ENCODE measurements at places on chromosomes 4 and X. TPM values are rescaled to one million over a fixed set of nuclear protein-coding genes. Genes with fewer than 3 reads are reported as not detected.

Gene GUCY1A1
- 76.0 TPM for total RNA-seq

Gene SLC30A9
- total RNA-seq: 42.5 TPM

DNA sequence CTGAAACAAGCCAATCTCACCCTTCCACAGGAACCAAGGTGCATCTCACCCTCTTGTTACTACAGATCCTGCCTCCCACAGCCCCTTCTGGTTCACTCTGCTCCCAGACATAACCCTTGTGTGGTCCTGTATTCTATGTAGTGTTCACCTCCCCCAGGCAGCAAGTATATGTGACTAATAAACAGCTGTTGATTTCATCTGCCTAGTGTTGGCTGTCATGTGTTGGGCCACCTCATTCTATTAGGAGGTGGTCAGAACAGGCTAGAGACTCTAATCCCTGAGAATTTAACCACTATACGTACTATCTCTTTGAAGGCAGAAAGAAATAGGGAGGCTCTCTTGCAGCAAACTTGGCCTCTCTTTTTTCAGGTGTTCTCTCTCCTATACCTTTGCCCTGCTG is 134.3 kb upstream of the RPL34 start:
- H3K36me3 ChIP-seq: no peaks in the 10 kb centered on the region
- DNase-seq: no peak
- H3K4me3 ChIP-seq: no peak overlapping the region
- H3K27me3 ChIP-seq: no peaks in the 10 kb centered on the region
- H3K27ac ChIP-seq: no peak overlapping the region

- H3K4me3 ChIP-seq: no peak overlapping the region
- DNase-seq: no peak
- no peaks in the 10 kb centered on the region for H3K4me1 ChIP-seq
- H3K27me3 ChIP-seq: no peaks in the 10 kb centered on the region
- H3K27ac ChIP-seq: no peak overlapping the region
These were observed 8.9 kb downstream of the KDR start for GRCh38 chr4:55116450-55116849.

- no peak for DNase-seq
- no peaks in the 10 kb centered on the region for H3K4me1 ChIP-seq
- H3K27ac ChIP-seq: no peak overlapping the region
These were observed 12.7 kb upstream of the SMIM43 start for GRCh38 chr4:121777625-121778024.
